ENCODE measurements at places on chromosomes 2 and 18.

- no peak for DNase-seq
Observed at GRCh38 chr18:64270121-64270520, 121.2 kb upstream of the LINC00305 start.

DNA sequence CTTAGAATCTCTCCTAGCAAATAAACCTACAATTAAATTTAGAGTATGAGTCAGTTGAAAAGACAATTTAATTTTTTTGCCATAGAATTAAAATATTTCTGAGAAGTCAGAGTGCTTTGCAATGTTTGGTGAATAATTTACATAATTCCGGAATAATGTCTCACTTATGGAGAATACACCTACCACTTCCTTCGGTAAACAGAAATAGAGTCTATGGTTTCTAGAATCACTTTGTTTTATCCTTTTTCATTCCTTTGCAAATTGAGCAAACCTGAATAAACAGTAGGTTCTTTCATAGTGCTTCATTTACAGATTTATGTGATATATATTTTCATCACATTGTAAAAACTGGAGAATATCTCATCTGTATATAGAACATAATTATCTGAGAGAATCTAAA is 211.7 kb downstream of the PMAIP1 start:
- DNase-seq: no peak

GRCh38 chr2:237478979-237479378 is 8.1 kb upstream of the MLPH start:
- no peak for DNase-seq

- no peak for DNase-seq
Observed at GRCh38 chr2:151655663-151656398, 78.4 kb downstream of the NEB start.

DNA sequence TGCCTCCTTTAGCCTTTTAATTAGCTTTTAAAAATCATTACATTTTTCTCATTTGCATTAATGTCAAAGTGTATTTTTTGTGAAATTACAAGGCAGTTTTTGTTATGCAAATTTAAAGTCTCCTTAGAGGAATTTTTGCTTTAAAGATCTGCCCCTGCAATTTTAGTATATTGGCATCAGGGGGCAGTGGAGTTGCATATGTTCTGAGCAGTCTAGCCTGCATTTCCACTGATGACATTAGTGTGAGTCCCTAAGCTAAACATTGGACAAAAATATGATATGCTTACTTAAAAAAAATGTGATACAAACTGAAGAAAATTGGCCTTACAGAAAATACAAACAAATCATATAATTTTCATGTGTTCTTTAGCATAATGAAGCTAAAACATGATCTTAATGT is 426.5 kb downstream of the SLC4A3 start:
- no peak for DNase-seq

DNA sequence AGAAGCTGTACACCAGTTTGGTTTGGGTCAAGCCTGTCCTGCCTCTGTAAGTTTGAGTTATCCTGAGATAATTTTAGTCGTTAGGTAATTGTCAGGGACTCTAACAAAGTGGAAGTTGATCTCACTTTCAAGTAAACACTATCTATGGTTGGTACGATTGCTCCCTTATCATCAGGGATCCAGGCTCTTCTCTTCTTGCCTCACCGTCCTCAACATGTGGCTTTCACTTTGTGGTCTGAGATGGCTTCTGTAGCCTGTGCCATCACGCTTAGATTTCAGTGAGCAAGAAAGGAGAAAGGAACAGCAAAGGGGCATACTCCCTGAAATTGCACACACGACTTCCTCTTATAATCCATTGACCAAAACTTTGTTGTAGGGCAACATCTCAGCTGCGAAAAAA is 115.6 kb downstream of the CTAGE1 start:
- DNase-seq: no peak

- no peak for DNase-seq
Observed at GRCh38 chr2:227006189-227006897, 157.7 kb downstream of the COL4A4 start.

Measured in stimulated activated CD8-positive, alpha-beta memory T cell treated with anti-CD3 and anti-CD28 coated beads, Interleukin-7, amount 100 ng/mL, for 24 hours (primary cell).